ENCODE measurements at places on chromosomes 12 and 14.
A peak's percentile ranks its signal among the peaks of the same experiment; 100 is the strongest.

DNA sequence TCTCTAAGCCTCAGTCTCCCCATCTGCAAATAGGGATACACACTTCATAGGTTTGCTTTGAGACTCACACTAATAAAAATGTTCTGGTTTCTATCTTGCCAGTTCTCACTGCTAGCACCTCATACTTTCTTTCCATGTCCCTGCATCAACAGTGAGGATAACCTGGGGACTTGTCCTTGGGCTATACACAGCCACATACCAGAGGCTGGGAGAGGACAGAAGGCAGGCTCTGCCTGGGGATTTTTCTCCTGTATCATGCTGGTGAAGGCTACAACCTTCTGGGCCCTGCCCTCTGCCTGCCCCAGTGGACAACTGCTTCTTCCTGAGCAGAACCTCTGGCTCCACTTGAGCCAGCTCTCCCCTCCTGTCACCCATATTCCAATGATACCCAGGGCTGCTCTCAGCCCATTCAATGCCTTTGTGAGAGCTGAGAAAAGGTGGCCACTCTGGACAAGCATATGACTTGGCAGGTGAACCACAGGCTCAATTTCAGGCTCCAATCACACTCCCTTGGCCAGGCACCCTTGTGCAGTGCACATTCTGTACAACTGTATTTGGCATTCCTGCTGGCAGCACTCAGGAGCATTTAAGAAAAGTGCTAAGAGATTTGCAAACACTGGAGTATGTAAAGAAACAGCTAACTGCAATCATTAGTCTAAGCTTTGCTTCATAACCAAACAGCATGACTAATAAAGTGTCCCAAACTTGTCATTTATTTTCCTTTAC, 135.8 kb upstream of the VRK1 start:
- no peak for DNase-seq

- no peak for DNase-seq
Measured at GRCh38 chr14:81303258-81303935, 82.6 kb upstream of the GTF2A1 start.

GRCh38 chr12:92206596-92206995, 61.0 kb upstream of the BTG1 start:
- DNase-seq: no peak

DNA sequence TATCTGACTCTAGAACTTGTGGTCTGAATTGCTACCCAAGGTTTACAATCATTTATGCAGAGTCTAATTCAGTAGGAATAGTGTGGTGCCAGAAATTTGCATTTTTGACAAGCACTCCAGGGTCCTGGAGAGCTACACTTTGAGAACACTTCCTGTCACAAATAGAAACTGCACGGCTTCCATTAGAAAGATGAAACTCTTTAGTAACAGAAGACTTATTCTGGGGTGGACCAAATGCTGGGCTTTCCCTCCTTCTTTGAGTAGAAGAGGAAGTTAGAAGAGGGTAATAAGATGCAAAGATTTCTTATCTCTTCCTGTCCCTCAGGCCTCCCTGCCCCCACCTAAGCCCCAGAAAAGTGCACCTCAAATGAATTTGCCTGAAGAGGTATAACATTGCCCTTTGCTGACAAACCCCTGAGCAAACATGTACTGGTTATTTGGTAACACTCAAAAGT, 28.4 kb downstream of the DGLUCY start:
- DNase-seq: no peak

DNA sequence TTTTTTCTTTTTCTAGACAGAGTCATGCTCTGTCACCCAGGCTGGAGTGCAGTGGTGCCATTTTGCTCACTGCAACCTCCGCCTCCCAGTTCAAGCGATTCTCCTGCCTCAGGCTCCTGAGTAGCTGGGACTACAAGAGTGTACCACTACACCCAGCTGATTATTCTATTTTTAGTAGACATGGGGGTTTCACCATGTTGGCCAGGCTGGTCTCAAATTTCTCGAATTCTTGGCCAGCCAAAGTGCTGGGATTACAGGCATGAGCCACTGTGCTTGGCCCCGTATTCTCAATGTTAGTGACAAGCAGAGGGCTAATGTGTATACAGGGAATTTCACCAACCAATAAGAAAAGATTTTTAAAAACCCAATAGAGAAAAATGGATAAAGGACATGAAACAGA, 8.4 kb downstream of the PLBD2 start:
- DNase-seq: no peak

- DNase-seq: no peak
Measured at GRCh38 chr14:91350813-91351511, 66.7 kb downstream of the CCDC88C start.

- no peak for DNase-seq
Measured at GRCh38 chr12:102023343-102023930, 38.4 kb downstream of the WASHC3 start.

GRCh38 chr12:91053951-91054715, 3.7 kb downstream of the KERA start:
- no peak for DNase-seq

GRCh38 chr14:41607966-41608663, 1.4 kb downstream of the LRFN5 start:
- DNase-seq: no peak

DNA sequence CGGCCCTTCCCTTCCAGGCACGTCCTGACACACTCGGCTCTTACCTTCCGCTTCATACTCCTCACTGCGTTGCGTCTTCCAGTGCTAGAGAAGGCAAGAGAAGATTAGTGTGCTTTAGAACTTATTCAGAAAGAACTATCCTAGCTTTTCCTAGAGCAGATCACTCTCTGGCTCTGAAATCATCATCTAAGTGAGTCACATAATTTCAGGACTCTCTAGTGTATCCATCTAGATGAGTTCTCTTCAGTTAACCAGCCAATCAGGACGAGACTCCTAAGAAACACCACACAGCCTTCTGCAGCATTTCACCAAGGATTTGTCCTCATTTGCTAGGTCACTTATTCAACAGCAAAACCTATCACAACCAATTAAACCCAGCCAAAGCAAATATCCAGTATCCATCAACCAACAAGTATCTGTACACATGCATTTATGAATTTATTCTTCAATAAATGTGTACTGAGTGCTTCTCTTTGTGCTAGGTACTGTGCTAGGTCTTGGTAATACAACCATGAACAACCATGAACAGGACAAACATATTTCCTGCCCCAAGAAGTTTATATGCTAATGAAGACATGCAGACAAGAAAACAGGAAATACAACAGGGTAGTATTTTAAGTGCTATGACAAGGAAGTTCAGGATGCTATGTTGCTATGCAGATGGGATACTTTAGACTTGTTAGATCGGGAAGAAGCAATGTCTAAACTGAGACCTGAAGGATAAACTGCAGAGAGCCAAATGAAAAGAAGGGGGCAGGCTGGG, 52.1 kb downstream of the NIN start:
- DNase-seq: no peak

DNA sequence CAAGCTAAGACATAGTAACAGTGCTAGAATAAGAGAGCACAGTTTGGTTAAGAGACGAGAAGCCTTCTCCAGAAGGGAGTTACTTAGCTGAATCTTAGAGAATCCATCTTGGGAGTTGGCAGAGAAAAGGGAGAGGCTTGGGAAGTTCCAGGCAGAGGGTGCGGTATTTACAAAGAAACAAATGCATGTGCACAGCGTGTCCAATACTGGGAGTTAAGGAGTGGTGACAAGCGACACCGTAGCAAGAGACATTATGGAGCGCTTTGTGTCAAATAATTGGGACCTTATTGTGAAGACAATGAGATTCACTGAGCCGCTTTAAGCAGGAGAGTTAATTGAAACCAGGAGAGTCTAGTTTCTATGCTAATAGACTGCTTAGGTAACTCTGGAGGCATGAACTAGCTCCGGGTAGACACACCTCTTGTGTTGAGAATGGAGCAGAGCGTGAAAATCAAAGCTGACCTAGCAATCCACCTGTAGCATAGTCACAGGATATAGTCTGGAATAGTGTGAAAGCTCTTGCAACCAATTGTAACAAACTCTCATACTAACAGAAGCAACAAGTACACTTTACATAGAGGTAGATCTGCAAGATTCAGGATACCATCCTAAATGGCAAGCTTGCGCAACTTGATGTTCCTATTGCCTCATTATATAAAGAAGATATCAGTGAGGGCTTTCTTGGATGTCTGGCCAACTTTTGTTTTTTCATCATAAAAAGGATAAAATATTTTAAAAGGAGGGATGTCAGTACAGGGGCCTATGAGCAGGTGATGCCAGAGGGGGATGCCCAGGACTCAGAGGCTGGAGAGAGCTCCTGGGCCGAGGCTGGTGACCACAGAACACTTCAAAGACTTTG, 5.3 kb downstream of the ALDH1L2 start:
- no peak for DNase-seq

- no peak for DNase-seq
Measured at GRCh38 chr12:53418221-53418620, 5.4 kb upstream of the AMHR2 start.

DNA sequence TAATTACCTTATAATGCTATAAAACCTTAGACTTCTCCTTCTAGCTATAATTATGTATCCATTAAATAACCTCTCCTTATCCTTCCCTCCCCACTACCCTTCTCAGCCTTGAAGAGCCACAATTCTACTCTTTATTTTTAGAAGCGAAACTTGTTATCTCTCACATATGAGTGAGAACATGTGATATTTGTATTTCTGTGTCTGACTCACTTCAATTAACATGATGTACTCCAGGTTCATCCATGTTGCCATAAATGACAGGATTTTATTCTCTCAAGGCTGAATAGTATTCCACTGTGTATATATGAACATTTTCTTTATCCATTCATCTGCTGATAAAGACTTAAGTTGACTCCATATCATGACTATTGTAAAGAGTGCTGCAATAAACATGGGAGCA, 485.6 kb downstream of the FLRT2 start:
- no peak for DNase-seq

DNA sequence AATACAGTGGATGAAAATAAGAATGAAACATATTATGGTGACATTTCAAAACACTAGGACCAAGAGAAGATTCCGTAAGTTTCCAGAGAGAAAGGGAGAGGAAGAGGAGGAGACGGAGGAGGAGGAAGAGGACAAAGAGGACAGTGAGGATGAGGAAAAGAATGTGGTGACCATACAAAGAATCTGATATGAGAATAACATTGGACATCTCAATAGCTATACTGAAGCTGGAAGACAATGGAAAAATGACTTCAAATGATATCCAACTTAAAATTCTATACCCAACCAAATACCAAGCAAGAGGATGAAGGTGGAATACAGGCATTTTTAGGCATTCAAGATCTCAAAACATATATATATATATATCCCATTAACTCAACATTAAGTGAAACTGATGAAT, 173.4 kb downstream of the PAWR start:
- no peak for DNase-seq

GRCh38 chr14:56989359-56989758, 179.1 kb upstream of the OTX2 start:
- DNase-seq: no peak

DNA sequence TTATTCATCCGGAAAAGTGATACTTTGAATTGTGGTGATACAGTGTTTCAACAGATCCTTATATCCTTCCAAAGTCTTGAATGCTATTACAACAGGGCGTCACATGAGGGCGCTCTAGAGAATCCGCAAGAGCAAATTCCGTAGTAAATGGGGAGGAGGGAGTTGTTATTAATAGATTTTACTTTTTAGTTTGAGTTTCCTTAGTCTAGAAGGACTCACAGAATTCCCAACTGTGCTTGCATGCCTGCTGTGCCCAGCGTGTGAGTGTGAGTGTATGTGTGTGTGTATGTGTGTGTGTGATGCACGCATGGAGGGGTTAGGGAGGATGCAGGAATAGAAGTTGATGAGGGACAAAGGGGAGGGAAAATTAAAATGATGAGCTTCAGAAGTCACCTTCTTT, 375.3 kb downstream of the C12orf75 start:
- DNase-seq: peak; percentile 45

GRCh38 chr12:19963972-19964371, 404.4 kb upstream of the PDE3A start:
- DNase-seq: no peak

Data from tibial artery (tissue), 4 donors.